CD4-positive, alpha-beta T cell treated with Interleukin-6 at 100 ng/mL for 8 hours (primary cell): ENCODE measurements at places on chromosomes 7 and 10.

- no peak for DNase-seq
Measured at GRCh38 chr10:72890086-72890485, 3.5 kb upstream of the OIT3 start.

- DNase-seq, result no peak
Measured at GRCh38 chr7:41890631-41891274, 187.9 kb upstream of the INHBA start.

- no peak for DNase-seq
Measured at GRCh38 chr7:3436746-3437145, 135.7 kb downstream of the SDK1 start.

DNA sequence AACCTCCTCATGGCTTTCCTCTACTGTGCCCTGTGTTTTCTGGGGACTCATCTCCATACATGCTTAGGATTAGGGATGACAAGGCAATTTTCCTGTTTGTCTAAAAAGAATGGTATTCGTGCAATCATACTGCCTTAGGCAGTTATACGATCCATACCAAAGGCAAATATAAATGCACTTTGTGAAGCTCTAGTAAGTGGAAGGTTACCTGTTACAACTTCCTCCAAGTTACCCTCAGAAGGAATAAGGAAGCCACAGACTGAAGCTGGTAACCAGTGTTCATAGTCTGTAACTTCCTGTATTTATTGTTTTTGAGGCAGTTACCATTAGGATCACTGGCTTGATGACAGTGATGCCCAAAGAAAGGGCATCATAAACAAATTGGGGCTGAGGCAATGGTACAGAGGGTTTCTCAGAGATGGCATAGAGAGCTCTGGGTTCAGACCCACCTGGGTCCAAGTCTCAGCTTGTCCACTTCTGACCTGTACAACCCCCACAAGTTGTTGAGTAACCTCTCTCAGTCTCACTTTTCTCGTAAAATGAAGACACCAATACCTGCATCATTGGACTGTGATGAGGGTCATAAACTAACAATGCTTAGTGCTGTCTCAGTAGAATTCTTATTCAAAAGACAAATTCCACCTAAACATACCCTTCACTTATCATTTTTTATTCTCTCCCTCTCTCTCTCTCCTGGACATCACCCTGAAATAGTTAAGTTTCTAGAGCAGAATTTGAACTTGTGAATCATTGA lies 138.2 kb downstream of the ELMO1 start:
- peak; percentile 46 for DNase-seq

DNA sequence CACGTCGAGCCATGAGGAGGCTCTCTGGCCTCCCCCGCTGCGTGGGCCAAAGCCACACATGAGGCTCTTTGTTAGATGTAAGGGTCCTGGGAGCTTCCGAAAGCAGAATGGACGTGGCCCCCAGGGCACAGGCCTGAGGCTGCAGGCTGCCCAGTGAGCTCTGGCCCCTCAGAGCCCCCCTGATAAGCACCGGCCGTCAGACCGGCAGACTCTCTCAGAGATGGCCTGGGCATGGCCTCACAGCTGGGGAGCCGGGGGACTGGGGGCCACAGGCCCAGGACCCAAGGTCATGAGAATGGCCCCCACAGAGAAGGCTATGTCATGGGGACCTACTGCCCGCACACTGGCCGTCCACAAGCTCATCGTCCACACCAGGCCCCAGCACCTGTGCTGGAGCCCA lies 31.7 kb upstream of the ADGRA1 start:
- no peak for DNase-seq
